ENCODE measurements at places on chromosomes 7 and 10.

GRCh38 chr10:29585488-29585976 is 49.2 kb downstream of the SVIL start:
- DNase-seq, result no peak

- no peak for DNase-seq
These were observed 218.8 kb upstream of the CELF2 start for GRCh38 chr10:10798864-10799192.

DNA sequence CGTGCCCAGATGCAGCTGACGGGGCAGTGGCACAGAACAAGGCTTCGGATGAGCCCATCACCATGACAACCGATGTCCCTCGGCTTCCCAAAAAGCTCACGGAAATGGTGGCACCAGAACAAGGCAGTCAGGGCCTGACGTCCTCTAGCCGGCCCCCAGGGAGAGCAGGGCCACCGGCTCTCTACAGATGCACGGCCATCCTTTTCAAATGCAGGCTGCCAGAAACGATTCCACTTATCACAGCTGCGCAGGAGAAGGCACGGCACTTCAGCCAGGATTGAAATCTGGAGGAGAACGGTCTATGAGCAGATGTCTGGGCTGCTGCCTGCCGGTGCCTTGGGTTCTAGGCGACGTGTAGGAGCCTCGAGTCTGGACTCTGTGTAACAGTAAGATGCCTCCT is 223.8 kb downstream of the ZMYND11 start:
- no peak for DNase-seq

- DNase-seq, result no peak
These were observed 6.6 kb downstream of the CUBN start for GRCh38 chr10:17122726-17123661.

DNA sequence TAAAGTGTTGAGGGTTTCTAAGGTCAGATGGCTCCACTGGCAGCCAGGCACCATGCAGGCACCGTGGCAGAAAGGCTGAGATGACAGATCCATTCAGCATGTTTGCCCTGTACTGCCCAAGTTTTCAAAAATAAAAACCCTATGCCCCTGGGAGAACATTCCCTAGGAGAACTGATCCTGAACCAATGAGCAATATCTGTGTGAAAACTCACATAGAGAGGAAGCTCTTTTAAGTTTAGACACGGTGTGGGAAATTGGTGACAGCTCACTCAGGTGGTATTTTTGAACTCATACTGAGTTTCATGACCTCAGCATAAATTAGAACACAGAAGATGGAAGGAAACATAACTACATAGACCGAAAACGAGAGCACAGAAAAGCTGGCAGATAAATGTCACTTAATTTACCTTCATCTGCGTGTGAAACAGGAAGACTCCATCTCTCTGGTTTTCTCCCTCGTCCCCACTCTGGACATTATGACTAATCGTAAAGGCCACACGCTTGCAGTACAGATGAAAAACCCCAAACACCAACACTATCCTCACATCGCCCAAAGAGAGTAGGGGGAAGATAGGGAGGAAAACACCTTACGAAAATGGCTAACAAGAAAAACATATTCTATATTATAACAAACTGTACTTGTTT is 127.8 kb downstream of the ICA1 start:
- DNase-seq, result no peak

- DNase-seq, result no peak
These were observed 18.5 kb upstream of the PRKAR1B start for GRCh38 chr7:745431-746154.

DNA sequence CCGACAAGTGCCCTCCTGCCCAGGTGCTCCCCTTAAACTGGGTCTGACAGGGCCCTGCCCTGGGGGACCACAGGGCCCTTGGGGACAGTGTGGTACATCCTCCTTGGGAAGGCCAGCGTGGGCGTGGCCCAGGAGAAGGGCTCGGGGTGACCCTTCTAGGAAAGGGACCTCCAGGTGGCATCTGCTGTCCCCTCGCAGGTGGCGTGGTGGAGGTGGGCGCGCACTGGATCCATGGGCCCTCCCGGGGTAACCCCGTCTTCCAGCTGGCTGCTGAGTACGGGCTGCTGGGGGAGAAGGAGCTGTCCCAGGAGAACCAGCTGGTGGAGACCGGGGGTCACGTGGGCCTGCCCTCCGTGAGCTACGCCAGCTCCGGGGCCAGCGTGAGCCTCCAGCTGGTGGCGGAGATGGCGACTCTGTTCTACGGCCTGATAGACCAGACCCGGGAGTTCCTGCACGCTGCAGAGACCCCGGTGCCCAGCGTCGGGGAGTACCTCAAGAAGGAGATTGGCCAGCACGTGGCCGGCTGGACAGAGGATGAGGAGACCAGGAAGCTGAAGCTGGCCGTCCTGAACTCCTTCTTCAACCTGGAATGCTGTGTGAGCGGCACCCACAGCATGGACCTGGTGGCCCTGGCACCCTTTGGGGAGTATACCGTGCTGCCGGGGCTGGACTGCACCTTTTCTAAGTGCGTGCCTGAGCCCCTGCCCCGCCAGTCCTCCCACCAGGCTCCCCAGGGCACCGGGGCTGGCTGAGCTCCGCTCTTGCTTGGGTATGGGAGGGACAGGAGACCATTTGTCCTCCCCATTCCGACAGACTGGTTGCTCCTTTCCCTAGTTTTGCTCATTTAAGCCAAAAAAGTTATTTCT is 972 bp downstream of the PAOX start:
- no peak for DNase-seq

DNA sequence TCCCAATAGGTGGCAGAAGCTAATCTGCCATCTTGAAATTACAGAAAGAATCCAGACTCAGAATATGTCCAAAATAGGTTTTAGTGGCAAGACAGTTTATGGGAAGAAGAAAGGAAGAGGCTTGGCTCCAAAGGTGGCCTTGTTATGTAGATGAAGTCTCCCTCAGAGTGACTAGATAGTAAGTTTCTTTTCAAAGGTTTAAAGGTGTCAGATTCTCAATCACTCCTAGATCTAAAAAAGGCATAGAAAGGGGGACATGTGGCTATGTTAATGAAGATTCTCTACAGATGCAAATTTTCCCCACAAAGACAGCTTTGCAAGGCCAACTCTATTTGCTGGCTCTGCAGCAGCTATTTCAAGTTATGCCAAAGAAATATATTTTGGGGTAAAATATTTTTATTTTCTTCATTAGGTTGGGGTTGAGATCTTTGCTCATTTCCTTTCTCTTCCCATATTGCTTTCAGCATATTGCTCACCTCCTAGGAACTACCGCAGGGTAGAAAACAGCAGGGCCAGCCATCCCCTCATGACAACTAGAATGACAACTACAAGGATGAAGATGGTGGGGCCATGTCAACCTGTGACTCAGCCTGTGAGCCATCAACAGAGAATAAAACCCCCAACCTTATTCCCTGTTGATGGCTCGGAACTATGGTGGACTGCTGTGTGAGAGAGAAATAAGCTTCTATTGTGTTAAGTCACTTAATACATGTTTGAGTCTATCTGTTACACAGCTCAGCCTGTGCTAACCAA is 274.0 kb upstream of the GALNT17 start:
- DNase-seq, result no peak

- no peak for DNase-seq
These were observed 184.2 kb downstream of the GPAM start for GRCh38 chr10:111999205-111999914.

- DNase-seq, result no peak
These were observed 603.9 kb downstream of the PTPRN2 start for GRCh38 chr7:157983502-157984422.

GRCh38 chr10:118395947-118396346 is 53.8 kb upstream of the FAM204A start:
- no peak for DNase-seq

- no peak for DNase-seq
These were observed 249.7 kb upstream of the PTN start for GRCh38 chr7:137593115-137593711.

GRCh38 chr10:125739994-125740679 is 20.6 kb downstream of the EDRF1 start:
- no peak for DNase-seq

DNA sequence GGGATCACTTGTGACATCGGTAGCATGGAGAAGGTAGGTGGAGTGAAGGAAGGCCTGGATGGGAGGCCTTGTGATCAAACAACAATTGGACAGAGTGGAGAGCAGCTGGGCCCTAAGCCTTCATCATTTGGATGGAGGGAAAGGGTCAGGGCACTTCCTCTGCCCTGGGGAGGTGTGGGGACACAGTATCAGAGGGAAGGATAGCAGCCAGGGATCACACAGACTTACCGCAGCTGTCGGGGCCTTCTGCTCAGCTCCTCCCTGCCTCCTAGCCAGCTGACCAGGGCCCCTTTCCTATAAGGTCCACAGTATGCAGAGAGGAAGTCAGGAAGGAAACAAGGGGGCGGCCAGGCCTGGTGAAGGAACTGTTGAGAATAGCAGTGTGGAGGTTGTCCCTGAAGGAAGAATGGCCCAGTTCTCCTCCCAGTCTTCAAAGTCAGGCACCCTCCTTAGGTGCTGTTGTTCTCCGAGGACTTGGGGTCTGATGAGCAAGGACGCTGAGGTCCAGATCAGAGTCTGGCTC is 62.1 kb downstream of the ABCC2 start:
- DNase-seq, result no peak

DNA sequence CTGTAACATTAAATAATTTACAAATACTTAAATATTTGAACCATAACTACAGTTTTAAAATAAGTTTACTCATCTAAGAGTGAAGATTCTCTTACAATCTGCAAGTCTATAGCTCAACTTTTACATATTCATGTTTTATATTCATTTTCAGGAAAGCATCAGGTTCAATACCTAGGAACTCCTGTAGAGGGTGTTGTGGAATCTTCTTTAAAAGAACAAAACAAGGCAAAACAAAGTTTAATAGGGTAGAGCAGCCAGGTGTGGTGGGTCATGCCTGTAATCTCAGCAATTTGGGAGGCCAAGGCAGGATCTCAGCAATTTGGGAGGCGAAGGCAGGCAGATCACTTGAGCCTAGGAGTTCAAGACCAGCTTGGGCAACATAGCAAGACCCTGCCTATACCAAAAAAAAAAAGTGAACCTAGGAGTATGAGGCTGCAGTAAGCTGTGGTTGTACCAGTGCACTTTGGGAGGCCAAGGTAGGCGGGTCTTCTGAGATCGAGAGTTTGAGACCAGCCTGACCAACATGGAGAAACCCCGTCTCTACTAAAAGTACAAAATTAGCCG is 45.1 kb downstream of the ST8SIA6 start:
- DNase-seq, result no peak

DNA sequence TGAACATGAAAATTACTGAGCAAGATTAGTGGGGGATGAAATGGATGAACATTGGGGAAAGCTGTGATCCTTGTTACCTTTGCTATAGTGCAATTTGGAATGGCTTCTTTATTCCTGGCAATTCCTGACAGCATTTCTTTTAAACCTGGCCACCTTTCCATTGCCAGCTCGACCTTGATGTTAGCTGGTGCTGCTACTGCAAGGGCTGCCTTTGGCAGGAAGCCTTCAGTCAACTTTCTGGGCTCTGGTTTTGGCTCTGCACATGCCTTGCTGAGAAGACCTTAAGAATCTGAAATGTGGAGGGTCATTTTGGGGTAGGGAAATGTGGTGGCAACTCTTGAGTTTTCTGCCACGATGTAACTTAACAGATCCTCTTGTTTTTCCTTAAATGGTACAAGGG is 64.7 kb downstream of the KAT6B start:
- no peak for DNase-seq

DNA sequence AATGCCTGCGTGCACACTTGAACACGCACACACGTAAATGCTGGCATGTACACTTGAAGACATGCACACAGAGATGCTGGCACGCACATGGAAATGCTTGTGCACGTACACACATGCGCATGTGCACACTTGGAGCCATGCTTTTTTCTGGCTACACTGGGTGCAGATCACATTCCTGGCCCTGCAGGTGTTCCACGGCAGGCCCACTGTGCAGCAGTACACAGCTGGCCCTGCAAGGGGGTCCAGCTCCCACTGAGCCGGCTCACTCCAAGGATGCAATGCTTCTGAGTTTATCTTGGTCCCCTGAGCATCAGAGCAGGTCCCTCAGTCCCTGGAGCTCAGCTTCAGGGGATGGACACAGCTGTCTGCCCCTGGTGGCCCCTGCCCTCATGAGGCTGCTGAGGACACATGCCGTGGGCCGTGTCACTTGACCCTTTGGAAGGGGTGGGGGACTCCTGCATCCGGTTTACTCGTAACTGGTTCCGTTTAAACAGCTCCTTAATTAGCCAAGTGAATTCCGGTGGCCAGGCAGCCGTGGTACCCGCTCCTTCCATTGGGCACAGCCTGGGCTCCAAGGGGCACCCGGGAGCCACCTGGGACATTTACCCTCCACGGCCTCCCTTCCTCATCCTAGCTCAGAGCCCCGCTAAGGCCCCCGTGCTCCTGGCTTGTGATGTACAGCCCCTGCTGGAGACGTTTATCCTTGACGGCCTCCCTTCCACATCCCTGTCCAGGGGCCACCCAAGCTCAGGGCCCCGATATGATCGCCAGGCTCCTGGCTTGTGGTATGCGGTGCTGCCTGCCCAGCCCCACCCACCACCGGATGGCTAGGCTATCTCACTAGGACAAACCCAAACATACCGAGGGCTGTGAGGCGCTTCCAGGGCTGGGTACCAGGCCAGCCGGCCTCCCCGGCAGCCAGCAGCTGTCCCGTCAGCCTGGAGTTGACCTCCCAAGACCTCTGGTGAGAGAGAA is 39.5 kb upstream of the DPYSL4 start:
- no peak for DNase-seq

GRCh38 chr7:90613088-90613498 is 17.0 kb downstream of the CDK14 start:
- no peak for DNase-seq

Data from T-helper 9 cell (primary cell).